ENCODE measurements at places on chromosomes 7 and 10.

GRCh38 chr7:78232806-78233205, 434.2 kb downstream of the PHTF2 start:
- no peak for DNase-seq

DNA sequence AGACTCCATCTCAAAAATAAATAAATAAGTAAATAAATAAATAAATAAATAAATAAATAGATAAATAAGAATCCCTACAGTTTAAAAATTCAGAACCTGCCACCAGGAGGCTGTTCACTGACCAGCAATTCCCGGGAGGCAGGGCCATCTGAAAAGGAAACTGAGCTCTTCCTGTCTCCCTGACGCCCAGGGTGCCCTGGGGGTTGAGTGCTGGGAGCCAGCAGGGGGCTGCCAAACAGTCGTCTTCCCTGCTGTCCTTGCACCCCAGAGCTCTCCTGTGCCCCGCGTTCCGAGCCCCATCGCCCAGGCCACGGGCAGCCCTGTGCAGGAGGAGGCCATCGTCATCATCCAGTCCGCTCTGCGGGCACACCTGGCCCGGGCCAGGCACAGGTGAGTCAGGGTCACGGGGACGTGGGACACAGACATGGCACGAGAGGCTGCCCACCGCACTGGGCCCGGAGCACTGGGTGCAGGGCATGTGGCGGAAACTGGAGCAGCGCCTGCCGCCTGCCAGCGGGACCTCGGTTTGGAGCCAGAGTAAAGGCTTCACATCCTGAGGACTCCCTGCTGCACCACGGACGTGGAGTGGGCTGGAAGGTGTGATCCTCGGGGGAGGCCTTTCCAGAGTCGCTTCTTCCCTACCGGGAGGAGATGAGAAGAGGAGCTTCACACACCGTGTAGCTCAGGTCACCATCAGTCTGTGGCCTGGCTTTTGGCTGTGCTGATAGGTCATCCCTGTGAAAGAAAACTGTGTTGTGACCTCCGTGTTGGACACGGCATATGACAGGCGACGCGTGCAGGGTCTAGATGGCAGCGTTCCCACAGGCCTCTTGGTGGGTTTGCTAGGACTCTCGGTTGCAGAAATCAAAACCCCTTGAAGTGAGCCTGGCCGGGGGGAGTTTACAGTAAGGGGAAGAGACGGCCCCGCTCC, 25.9 kb upstream of the TTYH3 start:
- DNase-seq = no peak

- no peak for DNase-seq
Observed at GRCh38 chr7:54946271-54946670, 72.5 kb upstream of the EGFR start.

DNA sequence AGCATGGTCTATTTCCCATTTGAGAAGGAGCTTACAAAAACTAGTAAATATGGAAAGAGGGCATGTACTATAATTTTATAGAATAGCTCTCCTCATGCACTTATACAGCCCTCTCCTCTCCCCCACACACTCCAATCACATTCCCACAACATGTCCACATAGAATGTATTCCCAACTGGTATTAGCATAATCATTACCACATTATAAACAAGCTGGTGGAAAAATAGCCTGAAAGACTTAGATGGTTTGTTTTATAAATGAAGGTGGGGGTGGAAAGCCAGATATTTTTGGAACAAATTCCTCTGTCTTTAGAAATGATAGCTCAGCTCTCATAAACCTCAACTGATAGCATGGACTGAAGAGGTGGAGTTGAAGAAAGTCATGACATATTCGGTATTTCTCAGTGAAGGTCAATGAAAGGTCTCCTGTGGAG, 410.1 kb downstream of the SUGCT start:
- DNase-seq = no peak

DNA sequence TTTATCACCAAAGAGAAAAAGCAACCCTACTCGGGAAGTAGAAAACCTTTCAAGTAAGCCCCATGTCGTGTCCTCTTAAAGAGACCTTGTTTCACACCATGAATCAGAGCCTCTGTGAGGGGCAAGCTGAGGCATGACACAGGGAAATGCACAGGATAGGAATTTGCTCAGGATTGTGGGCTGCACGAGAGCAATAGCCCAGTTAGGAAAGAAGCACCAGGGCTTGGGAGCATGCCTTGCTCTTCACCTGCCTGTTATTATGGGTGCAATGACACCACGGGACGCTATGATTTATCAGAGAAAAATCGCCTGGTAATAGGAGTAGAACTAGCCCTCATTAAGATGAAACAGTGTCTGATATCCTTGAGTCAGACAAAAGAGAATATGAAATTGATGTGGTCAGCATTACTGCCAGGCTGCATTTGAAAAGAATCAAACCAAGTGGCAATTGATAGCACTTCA, 562.9 kb upstream of the NRP1 start:
- no peak for DNase-seq

GRCh38 chr10:78543031-78543748, 509.5 kb downstream of the RPS24 start:
- no peak for DNase-seq

- DNase-seq = no peak
Observed at GRCh38 chr7:4868493-4868892, 6.7 kb upstream of the PAPOLB start.

- DNase-seq = no peak
Observed at GRCh38 chr7:93890041-93890463, 501 bp downstream of the TFPI2 start.

DNA sequence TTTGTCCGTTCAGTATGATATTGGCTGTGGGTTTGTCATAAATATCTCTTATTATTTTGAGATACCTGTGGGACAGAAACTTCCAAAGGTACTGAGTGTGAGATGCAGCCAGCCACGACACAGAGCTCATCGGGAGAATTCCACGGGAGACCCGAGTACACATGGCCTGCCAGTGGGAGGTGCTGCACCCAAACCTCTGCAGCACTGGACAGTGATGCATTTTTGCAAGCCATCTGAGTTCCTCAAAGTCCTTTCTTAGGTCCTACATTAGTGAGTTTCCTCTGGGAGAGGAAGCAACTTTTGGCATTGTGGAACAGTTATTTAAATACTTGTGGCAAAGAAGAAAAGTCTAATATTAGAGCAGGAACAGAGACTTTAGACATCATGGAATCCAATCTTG, 77.5 kb downstream of the ARID5B start:
- DNase-seq = no peak

GRCh38 chr7:91628742-91629141, 251.8 kb downstream of the MTERF1 start:
- no peak for DNase-seq

DNA sequence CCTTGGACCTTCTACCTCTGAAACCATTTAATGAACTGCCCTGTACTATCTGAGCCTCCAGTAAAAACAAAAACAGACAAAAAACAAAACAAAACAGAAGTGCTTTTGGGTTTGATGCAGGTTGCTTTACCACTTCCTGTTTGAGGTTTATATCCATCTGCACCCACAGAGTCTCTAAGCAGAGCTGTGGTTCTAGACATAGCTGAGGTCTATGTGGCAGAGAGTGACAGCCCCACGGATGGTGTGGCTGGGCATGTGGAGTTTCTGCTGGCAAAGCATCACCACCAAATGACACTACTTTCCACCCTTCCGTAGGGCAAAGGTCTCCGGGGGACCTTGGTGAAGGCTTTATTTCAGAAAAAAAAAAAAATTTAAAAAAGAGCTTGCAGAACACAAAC, 754.2 kb downstream of the GRID1 start:
- DNase-seq = no peak

- DNase-seq = no peak
Observed at GRCh38 chr10:52756966-52757365, 15.6 kb downstream of the MBL2 start.

DNA sequence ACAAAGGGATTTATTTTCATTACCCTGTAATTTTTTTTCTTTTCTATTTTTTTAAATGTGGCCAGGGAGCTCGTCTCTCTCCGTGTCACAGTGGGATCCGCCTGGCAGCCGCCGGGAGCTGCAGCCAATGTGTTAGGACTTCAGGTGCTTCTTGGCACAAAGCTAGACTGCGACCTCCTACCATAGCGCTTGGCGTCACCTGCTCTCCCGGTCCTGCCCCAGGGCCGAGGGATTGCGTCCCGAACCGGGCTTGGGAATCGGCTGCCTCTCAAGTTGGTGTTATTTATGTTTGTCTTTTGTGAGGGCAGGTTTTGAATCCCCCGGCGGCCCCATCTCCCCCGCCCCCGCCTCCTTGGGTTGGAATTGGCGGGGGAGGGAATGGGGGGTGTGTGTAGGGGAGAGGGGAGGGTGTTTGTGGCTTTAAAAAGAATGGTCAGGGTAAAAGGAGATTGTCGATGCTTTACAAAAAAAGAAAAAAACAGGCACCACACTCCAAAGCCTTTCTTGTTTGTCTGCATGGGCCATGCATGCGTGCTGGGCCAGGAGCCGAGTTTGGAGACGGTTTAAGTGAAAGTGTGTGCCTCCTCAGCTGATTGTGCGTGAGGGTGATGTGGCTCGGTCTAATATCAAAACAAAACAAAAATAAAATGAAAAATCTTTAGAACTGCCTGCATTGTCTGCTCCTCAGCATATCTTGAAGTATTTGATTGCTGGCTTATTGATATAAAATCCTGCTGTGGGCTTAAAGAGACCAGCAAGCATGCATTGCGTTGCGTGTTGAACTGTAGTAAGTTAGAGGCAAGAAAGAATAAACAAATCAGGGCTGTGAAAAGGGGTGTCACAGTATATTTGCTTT, 1.2 kb downstream of the PPP1R9A start:
- no peak for DNase-seq

- no peak for DNase-seq
Observed at GRCh38 chr10:130799532-130799931, 512.0 kb downstream of the TCERG1L start.

DNA sequence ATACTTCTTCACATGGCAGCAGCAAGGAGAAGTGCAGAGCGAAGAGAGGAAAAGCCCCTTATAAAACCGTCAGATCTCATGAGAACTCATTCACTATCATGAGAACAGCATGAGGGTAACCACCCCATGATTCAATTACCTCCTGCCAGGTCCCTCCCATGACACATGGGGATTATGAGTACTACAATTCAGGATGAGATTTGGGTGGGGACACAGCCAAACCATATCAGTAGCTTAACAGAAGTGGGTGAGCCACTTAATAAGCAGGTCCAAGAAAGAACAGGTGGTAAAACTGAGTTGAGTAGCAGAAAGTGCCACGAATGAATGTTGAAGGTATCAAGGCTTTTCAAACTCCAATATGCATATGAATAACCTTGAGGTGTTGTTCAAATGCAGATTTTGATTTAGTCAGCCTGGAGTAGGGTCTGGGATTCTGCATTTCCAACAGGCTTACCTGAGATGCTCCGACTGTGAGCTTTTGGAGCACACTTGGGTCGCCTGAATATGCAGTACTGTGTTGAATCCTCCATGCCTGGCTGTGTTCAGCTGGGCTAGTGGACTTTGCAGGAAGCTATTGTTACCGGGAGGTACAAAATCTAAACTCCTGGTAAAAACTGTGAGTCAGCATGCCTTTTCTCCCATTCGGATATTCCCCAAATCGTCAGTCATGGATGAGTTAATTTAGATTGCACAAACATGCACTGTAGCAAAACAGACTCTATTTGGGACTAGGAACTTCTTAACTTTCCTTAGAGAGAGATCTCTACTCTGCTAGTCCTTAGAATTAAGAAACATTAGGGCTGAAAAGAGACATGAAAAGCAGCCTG, 69.0 kb upstream of the PRKCQ start:
- no peak for DNase-seq

- DNase-seq = no peak
Observed at GRCh38 chr7:117237646-117238045, 85.2 kb downstream of the WNT2 start.

GRCh38 chr7:53094827-53095226, 59.4 kb downstream of the POM121L12 start:
- no peak for DNase-seq

GRCh38 chr10:48439031-48439430, 132.6 kb downstream of the MAPK8 start:
- DNase-seq = no peak

DNA sequence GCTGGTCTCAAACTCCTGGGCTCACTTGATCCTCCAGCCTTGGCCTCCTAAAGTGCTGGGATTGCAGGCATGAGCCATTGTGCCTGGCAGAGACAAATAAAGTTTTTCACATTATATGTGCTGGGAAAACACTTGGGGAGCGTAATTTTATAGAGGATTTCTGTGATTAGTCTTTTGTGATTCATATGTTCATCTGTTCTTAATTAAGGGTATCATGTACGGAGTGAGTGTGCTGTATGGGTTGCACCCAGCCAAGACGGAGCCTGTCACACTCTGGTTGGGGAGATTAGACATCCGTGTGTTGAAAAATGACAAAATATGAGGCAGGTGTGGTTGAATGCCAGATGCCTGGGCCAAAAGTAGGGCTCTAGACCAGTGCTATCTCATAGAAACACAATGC, 10.3 kb downstream of the ADRB1 start:
- DNase-seq = no peak

GRCh38 chr10:130393342-130393741, 257.2 kb downstream of the GLRX3 start:
- DNase-seq = no peak

- DNase-seq = no peak
Observed at GRCh38 chr7:151340794-151341356, 737 bp upstream of the NUB1 start.

- DNase-seq = no peak
Observed at GRCh38 chr10:127989481-127990012, 82.6 kb downstream of the PTPRE start.

- no peak for DNase-seq
Observed at GRCh38 chr7:1597066-1597760, 27.4 kb upstream of the PSMG3 start.

- DNase-seq = no peak
Observed at GRCh38 chr10:74770400-74770799, 56.0 kb upstream of the KAT6B start.

GRCh38 chr7:123054357-123055133, 59.0 kb upstream of the TAS2R16 start:
- no peak for DNase-seq

GRCh38 chr7:79300573-79300972, 152.9 kb downstream of the MAGI2 start:
- DNase-seq = no peak

DNA sequence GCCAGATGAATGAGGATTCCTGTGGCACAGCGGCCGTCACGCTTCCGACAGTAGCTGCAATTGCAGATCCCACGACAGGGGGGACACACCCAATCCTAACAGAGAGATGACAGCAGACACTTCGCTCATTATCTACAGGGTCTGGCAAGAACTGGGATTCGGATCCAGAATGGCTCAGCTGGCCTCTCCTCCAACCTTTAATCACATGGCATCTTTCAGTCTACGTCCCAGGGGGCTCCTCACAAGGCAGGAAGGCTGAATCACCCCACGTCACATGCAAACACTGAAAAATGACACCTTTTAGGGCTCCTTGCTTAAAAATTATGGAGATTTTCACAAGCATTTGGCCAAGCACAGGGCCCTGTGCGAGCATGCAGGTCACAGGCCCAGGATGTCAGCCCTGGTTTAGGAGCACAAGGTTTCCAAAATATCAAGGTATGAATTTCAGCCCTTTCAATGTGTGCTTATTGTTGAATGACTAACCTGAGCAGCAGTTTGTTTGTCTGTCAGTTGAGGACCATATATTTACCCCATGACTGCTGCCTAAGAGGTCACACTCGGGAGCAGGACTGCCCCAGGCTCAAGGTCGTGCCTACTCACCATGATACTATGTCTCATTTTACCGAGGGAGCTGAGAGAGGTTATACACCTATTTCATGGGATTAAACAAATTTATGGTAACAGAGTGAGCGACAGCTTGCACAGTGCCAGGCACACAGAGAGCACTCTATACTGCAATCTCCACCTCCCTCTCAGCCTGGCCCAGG, 42.5 kb downstream of the CDCA7L start:
- DNase-seq = no peak
